ENCODE measurements at places on chromosomes 2 and 18.

- no peak for DNase-seq
These were observed 293.7 kb upstream of the HDAC4 start for GRCh38 chr2:239694487-239694886.

GRCh38 chr2:212424082-212424481, 114.5 kb downstream of the ERBB4 start:
- DNase-seq, result no peak

DNA sequence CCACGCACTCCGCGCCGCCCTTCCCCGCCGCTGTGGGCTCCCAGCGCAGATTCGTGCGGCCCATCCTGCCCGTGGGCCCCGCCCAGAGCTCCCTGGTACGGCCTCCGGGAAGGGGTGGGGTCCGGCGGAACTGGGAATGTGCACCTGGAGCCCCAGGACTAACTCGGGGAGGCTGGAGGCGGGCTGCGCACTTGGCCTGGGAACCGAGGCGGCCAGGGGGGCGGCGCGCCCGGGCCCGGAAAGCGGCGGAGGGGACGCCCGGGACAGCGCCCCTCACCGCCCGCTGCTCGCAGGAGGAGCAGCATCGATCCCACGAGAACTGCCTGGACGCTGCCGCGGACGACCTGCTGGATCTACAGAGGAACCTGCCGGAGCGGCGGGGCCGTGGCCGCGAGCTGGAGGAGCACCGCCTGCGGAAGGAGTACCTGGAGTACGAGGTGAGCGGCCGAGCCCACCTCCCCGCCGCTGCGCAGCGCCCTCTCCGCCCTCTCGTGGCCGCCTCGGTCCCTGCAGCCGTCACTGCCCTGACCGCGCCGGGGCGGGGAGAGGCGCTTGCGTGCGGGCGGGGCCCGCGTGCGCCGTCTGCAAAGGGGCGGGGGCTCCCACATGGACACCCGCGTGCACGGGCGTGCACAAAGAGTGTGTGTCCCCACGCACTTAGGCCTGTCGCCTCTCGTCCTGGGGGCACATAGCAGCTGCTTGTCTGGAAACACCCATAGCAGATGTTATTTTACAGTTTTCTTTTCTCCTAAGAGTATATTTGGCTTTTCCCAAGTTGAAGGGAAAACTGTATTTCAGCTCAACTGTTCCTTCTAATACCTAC, 25.2 kb downstream of the PSD4 start:
- peak; percentile 84 for DNase-seq

DNA sequence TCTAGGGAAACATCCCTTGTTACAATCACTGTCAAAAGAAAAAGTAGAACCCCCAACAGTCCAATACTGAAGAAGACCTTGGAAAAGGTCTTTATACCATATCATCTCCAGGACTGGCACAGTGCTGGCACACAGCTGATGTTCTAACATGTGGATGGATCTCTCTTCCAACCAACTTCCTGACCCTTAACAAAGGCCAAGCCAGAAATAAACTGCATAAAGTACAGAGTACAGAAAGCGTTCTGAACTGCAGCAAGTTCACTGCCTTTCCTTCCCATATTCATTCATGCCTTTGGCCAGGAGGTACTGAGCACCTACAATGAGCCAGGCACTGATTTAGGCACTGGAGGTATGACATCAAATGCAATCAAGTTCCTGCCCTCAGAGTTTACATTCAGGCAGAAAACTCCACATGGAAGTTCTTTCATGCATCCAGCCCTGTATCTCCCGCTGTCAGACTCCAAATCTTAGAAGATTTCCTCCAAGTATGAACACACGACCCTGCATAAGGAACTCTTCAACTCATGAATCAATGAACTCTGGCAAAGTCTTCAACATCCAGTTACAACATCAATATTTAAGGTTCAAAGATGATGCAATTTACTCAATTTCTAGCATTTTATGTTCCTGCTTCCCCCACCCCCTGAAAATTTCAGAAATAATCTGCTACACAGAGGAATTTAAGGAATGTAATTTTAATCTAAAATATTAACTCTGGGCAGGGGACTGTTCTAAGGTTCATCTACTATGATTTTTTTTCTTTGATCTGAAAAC, 33.8 kb downstream of the ACVR1 start:
- DNase-seq, result no peak

- DNase-seq, result peak; percentile 12
These were observed at the start of gene TMEM37 for GRCh38 chr2:119431155-119431975. TMEM37 (plus strand) TSS chr2:119431854; CDS start chr2:119431904, 50 bp downstream.

DNA sequence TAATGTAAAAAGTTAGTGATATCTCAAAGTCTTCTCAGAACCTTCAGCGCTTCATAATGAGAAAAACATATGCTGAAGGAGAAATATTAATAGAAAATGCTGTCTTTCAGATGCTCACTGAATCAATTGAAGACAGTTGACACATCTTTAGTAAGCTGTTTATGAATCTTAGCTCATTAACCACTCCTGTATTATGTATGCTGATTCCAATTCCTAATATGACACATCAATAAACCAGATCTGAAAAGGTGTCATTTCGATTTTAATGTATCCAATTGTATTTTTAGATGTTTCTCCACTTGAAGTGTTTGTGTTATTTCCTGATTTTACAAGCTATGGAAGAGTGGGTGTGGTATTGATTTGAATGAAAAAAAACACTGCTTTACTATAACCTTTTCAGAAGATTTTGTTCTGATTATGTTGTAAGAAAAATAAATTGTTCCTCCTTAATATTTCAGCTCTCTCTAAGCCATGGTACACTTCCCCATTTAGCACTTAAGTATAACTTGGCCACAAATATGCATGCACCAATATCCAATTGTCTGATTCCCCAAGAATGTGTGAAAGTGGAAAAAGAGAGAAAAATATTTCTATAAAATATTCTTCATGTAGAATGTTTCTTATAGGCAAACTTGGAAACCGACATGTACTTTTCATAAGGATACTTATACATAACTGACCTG, 569.8 kb downstream of the ARHGAP15 start:
- DNase-seq, result no peak

GRCh38 chr2:237549216-237549615, 17.2 kb upstream of the PRLH start:
- DNase-seq, result no peak

DNA sequence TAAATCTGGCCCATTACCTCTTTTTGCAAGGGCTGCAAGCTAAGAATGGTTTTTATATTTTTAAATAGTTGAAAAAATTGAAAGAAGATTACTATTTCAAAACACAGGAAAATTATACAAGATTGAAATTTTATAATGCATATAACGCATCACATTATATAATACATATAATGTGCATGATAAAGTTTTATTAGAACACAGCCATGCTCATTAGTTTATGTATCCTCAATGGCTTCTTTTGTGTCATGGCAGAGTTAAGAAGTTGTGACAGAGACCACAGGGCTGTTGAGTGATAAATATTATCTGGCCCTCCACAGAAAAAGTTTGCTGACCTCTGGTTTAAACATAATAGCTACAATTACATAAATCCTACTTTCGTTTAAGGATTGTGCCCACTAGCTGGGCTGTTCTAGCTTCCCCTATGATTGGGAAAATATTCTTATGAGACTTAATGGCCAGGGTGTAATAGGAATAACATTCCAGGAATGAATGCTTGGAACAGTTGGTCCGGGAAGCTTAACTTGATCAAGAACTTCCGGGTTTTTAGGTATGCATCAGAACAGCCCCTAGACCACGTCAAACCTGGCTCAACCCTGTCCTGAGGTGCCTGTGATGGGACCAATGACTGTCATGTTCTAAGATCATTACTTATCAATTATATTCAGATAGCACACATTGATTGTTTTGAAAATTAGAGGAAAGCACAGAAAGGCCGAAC, 98.7 kb upstream of the LPIN2 start:
- no peak for DNase-seq

DNA sequence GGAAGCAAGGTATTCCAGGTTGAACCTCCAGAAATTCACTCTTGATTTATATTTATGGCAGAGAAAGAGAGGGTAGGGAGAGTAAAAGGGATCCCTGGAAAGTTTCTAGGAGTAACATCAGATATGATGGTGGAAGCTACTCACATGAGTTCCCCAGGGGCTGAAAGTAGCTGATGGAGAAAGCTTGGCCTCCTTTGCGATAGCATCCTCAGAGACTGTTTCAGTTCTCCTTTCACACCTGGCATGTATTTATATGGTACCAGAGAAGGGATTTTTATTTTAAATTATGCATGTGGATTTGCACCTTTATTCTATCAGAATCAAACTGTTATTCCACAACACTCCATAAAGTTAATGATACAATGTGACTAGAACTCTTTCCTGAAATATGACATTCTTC, 126.3 kb upstream of the OSR1 start:
- DNase-seq, result no peak

DNA sequence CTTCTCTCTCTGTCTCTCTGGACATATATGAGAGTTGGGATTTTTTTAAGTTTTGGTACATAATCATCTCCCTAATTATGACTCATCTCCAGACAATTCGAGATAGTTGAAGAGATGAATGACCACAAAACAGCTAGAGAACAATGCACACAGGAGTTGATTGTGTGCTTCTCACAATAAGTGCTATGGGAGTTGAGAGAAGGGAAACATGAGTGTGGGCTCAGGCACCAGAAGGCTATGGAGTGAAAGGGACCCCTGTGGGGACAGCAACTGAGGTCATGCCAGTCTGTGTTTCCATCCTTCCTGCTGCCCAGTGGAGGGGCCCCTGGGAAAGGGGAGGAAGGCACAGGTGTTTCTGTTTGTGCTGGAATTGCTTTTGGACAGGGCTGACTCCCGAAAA, 6.5 kb upstream of the YWHAQ start:
- peak; percentile 12 for DNase-seq

GRCh38 chr2:133591164-133591563, 22.9 kb upstream of the NCKAP5 start:
- DNase-seq, result no peak

- peak; percentile 36 for DNase-seq
These were observed 17.9 kb downstream of the KCNIP3 start for GRCh38 chr2:95314964-95315611.

GRCh38 chr2:74079522-74080341, 68.0 kb downstream of the BOLA3 start:
- DNase-seq, result no peak

GRCh38 chr2:26298638-26299393, 47.1 kb upstream of the SELENOI start:
- DNase-seq, result no peak

GRCh38 chr18:36196238-36196995, 9.1 kb downstream of the MOCOS start:
- no peak for DNase-seq

- no peak for DNase-seq
These were observed 51.7 kb downstream of the VIT start for GRCh38 chr2:36748166-36748565.

- DNase-seq, result no peak
These were observed 10.1 kb downstream of the RMP24 start for GRCh38 chr18:35982409-35983114.

- DNase-seq, result no peak
These were observed 45.2 kb downstream of the UBXN4 start for GRCh38 chr2:135786823-135787222.

DNA sequence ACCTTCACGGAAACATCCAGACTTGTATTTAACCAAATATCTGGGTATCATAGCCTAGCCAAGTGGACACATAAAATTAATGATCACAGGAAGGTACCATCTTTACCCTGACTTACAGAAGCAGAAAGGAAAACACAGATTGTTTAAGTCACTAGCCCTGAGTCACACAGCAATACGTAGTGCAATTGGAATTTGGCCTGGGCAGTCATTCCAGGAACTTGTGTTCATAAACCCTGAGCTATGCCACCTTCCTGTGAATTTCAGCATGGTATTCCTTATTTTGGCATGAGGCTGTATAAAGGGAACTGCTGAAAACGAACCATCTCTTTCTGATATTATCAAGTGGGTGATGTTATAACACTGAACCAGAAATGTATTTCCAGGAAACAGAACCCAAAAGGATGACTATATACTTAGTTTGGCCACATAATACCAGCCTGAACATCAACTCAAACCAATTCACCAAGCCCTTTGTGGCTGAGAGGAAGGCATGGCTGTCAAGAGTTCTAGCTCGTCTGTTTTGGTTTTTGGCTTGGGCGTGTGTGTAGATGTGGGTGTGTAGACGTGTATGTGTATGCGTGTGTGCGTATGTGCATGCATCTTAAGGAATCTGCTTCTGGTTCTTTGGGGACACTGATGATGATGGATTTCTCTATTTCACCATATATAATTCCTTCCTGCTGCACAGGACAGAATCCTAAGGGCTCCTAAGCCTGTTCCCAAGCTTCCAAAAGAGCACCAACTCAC, 533.4 kb upstream of the ID2 start:
- no peak for DNase-seq

- DNase-seq, result no peak
These were observed 12.9 kb upstream of the NMI start for GRCh38 chr2:151302404-151302803.

- DNase-seq, result no peak
These were observed 5.9 kb upstream of the SLC8A1 start for GRCh38 chr2:40457837-40458236.

GRCh38 chr18:10896851-10897250, 252.5 kb downstream of the PIEZO2 start:
- DNase-seq, result no peak

DNA sequence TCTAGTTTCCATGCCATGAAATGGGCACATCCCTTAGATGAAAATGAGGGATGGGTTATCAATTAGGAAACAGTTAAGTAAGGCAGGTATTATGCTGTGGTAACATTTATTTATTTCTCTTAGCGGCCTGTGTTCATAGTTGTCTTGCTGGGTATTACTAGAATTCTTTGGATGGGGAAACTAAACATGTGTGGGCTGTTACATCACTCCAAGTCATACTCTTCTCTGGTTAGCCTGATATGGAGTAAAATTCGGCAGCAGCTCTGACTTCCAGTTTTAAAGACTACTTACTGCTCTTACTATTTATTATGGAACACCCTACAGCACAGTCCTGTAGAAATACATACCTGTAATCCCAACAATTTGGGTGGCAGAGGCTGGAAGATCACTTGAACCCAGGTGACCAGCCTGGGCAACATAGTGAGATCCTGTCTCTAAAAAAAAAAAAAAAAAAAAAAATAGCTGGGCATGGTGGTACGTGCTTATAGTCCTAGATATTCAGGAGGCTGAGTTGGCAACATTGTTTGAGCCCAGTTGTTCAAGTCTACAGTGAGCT, 33.1 kb upstream of the RASGRP3 start:
- DNase-seq, result no peak

GRCh38 chr2:209424199-209424701, 403 bp downstream of the MAP2 start:
- peak; percentile 50 for DNase-seq

DNA sequence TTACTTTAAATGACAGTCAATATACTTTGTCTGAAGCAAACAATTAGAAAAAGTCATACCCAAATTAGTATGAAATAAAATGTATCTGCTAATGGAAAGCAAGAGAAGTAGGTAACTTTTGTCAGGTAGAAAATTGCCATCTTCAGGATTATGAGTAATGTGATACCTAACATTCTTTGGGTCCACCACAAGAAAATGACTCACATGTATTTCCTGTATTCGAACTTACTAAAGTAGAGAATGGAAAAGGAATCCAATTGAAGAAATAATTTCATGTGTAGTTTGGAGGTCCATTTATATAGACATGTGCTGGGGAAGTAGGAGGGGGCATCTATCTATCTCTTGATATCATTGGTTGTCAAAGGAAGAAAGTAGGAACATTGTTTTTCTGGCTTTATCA, 636.2 kb upstream of the CHAC2 start:
- DNase-seq, result no peak
